T-helper 2 cell (primary cell): ENCODE measurements at places on chromosomes 1 and 21.

- DNase-seq, result no peak
These were observed 26.6 kb upstream of the LMX1A start for GRCh38 chr1:165383067-165383466.

- DNase-seq, result no peak
These were observed 93.8 kb upstream of the PRDX6 start for GRCh38 chr1:173383351-173383750.

DNA sequence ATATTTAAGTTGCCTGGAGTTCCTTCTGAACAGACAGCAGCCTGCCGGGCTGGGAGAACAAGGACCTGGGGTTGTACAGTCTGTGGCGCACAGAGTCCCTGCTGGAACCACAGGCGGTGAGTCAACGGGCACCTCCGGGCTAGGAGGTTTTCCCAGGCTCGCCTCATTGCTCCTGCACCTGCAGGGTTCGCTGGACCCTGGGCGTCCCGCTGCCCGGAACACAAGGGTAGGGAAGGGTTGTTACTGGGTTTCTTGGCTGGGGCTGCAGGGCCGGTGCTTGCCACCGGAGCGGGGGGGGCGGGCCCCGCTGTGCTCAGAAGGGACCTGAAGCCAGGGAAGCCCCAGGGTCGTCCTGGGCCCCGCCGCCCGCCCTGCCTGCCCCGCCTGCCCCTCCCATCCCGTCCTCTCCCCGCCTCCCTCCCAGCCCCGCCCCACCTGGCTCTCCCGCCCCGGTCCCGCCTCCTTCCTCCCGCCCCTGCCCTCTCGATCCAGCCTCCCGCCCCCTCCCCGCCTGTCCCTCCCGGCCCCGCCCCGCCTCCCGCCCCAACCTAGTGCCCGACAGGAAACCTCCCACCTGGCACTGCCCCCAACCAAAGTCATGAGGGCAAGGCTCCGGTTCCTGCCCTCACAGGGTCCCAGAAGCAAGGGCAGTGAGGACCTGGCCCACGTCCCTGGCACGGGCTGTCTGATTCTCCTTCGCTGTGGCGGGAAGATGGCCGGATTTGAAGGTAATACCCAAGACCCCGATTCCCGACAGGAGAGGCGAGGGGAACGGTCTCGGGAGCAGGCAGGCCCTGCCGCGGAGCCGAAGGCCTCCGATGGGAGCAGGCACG, 6.8 kb downstream of the JMJD4 start:
- DNase-seq, result peak; percentile 47

DNA sequence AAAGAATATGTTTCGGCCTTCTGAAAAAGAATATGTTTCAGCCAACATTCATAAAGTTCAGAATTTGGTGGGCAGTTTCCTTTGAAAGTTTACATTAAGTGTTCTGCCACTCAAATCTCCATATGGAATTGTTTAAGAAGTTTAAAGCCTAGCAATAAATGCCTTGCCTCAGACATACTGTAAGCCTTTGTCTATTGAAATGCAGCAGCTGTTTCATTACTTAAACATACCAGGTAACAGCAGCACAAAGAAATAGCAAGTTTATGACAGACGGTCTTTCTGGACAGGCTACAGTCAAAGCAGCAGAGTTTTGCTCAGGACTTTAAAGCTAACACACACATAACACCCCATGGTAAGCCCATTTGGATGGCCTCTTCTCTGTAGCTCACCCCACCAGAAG, 38.5 kb upstream of the C1orf105 start:
- no peak for DNase-seq

DNA sequence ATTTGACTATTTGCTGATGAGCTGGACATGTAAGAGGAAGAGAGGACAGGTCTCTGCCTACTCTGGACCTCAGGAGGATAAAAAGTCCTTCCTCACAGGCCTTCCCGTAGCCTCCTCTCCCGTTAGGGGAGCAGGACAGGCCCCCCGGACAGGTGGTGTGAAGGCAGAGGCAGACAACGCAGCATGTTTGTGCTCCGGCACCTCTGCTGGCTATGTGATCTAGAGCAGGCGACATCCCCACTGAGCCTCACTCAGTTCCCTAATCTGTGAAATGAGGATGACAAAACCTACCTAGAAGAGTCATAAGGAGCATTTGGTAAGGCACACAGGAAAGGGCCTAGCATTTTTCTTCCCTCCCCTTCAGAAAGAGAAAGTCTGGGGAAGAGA, 34.8 kb downstream of the KIAA1614 start:
- DNase-seq, result no peak

DNA sequence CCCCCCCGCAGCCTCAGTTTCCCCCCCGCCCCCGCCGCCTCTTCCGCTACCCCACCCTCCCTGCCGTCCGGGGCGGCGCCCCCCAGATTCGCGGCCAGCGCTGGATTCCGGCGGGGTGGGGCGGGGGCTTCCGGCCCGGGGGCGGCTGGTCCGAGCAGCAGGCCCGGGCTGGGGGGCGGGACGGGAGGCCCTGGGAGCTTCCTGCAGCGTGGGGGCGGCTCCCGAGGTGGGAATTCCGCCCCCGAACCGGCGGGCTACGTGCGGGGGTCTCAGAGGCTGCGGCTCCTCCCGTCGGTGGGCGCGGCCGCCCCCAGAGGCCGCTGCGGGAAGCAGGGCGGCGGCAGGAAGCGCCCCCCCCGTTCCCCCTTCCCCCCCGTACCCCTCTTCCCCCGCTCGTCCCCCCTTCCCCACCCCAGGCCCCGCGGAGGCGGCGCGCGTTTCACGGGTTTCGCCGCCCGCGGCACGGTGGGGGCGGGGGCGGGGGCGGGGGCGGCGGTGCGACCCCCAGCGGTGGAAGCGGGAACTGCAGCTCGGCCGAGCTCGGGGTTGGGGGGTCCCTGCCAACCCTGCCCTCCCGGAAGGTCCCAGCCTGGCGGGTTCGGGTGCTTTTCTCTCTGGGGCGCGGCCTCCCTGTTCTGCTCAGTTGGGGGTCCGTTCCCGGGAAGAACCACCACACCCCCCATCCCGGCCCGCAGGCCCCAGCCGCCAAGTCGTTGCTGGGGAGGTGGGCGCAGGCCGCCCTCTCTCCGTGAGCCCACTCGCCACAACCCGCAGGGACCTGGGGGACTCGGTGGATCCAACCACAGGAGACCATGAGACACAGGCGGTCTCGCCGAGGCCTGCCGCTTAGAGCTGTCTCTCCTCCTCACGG, 76.3 kb downstream of the MORN1 start:
- peak; percentile 16 for DNase-seq

DNA sequence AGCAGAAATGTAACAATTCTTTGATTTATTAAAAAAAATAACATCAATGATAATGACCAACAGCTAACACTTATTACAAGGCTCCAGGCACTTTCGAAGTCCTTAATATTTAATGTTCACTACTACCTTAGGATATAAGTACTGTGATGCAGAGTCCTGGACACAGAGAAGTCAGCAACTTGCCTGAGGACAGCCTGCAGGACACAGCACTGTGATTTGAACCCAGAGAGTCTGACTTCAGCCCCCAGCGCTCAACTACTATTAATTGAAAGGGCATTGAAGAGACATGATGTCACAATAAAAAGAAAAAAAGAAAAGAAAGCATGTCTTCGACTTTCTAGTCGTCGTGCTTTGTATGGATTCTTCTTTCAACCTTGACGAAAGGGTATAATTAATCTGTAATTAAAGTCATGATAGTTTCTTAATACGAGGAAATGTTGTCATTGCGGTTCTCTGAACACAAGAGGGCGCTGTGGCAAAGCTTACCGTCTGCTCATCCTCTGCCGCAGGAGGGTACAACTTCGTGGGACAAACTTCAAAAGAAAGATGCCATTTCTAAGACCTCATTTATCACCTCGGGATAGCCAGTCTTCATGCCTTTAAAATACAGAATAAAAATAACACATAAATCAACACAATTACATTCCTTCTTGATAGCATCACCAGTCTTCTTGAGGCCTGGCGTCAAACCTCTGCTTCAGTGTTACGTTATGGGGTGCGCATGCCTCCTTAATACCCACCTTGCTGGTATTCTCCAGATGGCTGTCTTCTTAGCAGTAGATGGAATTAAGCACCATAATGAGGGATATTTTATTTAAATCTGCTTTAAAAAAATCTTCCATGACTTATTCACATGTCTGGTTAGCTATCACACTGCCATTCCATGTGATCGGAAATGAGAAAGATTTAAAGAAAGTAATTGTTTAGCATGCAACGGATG, 240.1 kb downstream of the DISC1 start:
- peak; percentile 23 for DNase-seq

GRCh38 chr21:45923146-45923545, 58.4 kb upstream of the COL6A1 start:
- peak; percentile 57 for DNase-seq

- DNase-seq, result peak; percentile 44
These were observed 6.3 kb downstream of the TTC3 start for GRCh38 chr21:37079211-37079824.

DNA sequence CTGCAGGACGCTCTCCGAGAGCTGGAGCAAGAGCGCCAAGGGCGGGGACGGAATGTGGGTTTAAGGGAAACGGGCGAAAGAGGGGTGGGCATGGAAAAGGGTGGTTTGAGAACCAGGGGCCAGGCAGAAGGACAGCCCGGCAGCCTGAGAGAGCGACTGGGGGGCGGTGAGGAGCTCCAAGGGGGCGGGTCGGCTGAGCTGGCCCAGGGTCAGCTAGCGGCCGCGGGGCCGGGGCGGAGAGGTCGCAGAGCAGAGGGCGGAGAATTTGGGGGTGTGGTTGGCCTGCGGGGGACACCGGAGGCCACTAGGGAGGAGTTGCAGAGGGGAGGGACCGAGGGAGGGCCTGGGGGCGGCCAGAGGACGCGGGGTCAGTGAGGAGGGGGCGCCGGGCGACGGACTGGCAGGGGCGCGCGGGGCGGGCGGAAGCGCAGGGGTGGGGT, 54.7 kb downstream of the NDUFS5 start:
- DNase-seq, result no peak

DNA sequence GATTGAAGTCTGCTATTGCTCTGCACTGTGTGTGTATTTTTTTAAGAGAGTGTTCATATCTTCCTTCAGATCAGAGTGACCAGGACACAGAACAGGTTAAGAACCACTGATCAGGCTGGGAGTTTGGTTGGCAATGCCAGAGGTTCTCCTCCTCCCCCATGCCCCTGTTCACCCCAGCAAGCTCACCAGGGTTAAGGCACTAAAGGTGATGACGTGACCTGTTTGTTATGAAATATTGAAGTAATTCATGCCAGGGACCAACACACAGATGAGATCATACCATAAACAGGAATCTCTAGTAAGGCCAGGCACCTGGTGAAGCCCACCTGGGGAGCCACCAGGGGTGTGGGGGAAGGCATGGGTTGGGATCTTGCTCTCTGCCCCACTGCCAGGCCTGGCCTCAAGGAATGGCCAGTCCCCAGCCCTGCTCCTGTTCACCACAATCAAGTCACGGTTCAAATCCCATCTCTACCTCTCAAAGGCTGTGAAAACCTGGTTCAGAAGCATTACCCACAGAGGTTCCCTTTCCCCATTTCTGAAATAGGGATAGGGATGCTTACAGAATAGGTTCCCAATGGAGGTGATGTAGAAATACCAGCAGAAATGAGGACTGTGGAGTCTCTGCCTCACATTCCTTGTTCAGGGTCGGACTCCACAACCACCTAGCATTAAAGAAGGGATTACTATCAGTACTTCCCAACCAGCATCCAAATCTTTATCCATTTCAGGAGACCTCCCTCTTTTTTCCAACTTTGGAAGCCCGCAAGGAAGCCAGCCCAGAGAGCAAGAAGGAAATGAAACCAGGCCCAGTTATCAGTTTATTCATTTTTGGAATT, 2.4 kb downstream of the ID3 start:
- no peak for DNase-seq

- no peak for DNase-seq
These were observed 160.9 kb downstream of the PTPRU start for GRCh38 chr1:29397256-29397590.

DNA sequence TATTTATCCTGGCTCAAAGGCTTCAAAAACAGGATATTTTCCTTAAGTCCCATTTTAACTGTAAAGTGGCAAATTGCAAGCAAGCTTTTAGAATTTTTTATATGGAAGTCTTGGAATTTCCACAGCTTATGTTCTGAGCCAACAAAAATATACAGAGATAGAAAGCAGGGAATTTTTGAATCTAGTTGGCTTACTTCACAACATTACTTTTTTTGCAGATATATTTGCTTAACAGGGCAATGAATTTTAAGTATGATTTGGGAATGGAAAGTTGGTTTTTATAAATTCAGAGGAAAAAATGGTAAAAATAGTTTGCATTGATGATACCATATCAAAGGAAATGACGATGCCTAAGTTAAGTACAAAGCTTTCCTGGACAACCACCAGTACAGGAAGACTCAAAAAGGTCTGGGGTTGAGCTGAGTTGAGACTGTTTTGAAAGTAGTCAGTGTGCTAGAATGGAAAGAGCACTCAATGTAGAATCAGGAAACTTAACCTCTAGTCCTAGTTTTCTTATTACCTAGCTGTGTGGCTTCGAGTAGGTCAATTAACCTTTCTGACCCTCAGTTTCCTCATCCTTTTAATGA, 11.0 kb upstream of the VCAM1 start:
- DNase-seq, result no peak

GRCh38 chr1:183270541-183271141, 84.6 kb downstream of the LAMC2 start:
- DNase-seq, result no peak

DNA sequence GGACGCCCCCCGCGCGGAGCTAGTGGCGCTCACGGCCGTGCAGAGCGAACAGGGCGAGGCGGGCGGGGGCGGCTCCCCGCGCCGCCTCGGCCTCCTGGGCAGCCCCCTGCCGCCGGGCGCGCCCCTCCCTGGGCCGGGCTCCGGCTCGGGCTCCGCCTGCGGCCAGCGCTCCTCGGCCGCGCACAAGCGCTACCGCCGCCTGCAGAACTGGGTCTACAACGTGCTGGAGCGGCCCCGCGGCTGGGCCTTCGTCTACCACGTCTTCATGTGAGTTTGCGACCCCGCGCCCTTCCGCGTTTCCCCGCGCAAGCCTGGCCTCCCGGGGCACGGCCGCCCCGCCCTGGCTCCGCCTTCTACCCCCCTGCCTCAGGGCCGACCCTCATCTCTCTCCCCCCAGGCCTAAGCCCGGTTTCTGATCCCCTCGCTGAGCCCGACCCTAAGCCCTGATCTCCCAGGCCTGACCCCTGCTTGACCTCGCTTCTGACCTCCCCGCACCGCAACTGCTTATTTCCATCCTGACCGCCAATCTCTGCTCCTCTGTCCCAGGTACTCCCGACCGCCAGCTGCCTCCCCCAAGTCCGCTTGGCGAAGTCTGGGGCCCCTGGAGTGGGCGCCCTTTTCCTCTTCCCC, 669 bp downstream of the KCNQ4 start:
- no peak for DNase-seq

DNA sequence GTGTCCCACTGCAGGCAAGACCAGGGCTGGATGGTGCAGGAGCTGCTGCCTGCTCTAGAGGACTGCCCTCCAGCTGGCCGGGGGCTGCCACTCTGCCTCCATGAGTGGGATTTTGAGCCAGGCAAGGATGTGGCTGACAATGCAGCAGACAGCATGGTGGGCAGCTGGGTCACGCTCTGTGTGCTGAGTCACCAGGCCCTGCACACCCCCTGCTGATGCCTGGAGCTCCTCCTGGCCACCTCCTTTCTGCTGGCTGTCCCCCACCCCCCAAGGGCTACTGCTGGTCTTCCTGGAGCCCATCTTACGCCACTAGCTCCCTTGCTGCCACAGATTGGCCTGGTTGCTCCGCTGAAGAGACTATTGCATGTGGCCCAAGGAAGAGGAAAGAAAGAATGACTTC, 3.9 kb upstream of the ZSCAN20 start:
- DNase-seq, result no peak

- DNase-seq, result peak; percentile 81
These were observed 40.1 kb upstream of the LRRC8D start for GRCh38 chr1:89780721-89781120.
